ENCODE measurements at places on chromosomes 12 and 14.
A peak's percentile ranks its signal among the peaks of the same experiment; 100 is the strongest.

- DNase-seq: no peak
These were observed 420.3 kb downstream of the CCDC91 start for GRCh38 chr12:28610401-28611114.

GRCh38 chr12:49129332-49130150 lies 1.7 kb downstream of the TUBA1B start:
- DNase-seq: peak; percentile 5

GRCh38 chr14:99057576-99058083 lies 214.4 kb downstream of the BCL11B start:
- no peak for DNase-seq

DNA sequence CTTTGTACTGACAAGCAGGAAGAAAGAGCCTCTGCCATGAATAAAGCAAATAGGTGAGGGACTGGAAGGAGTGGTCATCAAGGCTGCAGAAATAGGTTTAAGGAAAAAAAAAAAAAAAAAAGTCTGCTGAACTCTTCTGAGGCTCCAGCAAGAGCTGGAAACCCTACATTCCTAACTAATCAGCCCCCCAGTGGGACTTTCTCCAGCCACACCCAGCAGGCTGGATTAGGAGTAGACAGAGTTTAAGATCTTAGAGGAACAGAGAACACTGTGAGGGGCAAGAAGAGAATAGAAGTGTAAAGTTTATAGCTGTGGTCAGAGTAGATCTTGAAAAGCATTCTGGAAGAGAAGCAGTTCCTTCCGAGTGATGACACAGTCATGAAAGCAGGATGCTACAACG lies 66.4 kb downstream of the ATXN2 start:
- DNase-seq: no peak

DNA sequence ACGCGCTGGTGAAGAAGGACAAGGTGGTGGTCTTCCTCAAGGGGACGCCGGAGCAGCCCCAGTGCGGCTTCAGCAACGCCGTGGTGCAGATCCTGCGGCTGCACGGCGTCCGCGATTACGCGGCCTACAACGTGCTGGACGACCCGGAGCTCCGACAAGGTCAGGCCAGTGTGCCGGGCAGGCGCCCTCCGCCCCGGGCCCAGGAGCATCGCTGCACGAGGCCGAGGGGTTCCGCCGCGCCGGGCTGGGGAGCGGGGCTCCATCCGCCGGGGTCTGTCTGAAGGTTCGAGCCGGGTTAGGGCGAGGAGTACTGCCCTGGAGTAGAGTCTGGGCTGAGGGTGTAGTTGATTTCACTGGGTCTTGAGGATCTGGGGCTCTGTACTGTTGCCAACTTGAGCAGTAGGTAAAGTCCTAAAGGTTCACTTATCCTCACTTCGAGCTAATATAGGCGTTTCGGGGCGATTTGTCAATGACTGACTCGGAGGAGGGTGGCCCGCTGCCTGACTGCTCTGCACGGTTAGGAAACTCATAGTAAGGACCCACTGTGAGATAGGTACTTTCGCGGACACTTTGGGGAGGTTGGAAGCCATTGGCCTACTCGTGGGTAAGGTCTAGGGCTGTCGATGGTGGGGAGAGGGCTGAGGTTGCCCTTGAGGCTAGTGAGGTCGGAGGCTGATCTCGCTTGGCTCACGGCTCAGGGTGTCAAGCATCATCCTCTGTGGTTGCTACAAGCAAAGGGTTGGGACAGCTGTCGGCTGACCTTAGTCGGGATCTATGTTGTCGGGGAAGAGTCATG lies 574 bp downstream of the GLRX5 start:
- no peak for DNase-seq

DNA sequence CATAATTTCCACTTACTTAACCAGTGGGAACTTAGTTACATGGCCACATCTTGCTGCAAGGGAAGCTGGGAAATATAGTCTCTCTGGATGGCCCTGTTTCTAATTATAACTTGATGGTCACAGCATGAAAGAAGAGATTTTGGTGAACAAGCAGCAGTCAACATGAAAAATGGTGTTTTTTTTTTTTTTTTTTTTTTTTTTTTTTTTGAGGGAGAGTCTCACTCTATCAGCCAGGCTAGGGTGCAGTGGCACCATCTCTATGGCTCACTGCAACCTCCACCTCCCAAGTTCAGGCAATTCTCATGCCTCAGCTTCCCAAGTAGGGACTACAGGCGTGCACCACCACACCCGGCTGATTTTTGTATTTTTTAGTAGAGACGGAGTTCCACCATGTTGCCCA lies 10.8 kb downstream of the SRGAP1 start:
- no peak for DNase-seq

GRCh38 chr12:68113644-68114043 lies 45.9 kb downstream of the IFNG start:
- DNase-seq: peak; percentile 11

DNA sequence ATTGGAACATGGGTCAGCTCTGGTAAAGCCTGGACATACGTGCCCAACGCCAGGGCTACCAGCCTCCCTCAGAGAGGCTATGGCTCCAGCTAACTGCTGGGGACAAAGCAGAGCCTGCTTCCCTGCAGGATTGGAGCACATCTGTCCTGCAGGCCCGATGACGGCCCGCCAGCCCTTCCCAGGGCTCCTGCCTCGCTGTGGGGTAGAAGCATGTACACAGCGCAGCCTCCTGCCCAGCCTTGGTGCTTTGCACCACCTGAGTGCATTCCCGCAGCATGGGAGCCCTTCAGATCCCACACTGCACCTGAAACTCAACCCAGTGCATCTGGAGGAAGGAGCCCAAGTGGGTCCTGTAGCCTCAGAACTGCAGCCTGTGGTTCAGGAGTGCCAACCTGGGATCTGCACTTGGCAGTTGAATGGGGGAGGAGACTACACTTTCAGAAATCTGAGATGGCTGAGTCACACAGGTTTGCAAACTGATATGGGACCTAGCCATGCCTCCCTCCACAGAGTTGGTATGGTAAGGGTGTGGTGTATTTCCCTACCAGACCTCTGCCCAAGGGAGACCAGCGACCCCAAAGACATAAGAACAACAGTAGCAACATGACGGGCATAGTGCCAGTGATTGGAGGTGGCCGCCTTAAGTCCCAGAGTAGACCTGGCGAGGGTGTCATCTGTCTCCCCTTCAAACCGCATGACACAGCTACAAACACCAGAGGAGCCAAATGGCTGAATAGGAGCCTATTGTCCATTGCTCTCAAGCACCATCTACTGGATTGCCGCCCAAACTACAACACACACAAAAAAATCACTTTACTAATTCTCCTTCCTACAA lies 273.9 kb upstream of the MIS18BP1 start:
- DNase-seq: no peak

DNA sequence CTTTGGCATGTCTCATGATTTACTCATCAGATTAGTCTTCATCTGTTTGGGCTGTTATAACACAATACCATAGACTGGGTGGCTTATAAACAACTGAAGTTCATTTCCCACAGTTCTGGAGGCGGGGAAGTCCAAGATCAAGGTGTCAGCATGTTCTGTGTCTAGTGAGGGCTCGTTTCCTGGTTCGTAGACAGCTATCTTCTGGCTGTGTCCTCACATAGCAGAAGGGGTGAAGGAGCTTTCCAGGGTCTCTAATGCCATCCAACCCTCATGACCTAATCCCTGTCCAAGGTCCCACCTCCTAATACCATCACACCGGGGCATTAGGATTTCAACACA lies 30.8 kb upstream of the NRDE2 start:
- no peak for DNase-seq

DNA sequence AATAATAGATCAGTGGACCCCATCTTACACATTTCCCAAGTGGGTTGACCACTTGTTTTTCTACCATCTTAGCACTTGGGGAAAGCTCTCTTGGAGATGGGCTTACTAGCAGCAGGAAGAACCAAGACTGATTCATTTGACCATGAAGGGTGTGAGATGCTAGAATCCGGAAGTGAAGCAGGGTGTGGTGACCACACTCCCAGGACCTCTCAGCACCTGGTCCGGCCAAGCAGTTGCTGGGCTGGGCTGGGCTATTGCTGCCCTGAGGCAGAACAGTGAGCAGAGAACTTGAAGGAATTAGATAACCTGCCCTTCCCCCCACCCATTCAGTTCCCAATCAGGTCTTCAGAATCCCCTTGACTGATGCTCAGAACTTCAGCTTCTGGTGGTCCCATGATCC lies 24.4 kb downstream of the ADCY6 start:
- DNase-seq: no peak

DNA sequence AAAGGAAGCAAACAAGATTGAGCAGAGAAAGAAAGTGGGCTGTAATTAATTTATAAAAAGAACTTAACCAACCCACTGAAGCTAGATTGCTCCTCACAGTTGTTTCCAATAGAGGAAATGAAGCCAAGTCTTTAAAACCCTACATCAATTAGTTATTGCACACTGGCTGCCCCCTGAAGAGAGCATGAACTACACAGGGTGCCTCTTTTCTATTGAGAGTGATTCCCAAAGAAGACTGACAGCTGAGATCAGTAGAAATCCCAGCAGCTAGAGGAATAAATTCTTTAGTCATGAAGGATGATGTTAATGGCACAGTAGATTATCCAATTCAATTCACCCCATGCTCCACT lies 8.6 kb upstream of the USP15 start:
- no peak for DNase-seq

DNA sequence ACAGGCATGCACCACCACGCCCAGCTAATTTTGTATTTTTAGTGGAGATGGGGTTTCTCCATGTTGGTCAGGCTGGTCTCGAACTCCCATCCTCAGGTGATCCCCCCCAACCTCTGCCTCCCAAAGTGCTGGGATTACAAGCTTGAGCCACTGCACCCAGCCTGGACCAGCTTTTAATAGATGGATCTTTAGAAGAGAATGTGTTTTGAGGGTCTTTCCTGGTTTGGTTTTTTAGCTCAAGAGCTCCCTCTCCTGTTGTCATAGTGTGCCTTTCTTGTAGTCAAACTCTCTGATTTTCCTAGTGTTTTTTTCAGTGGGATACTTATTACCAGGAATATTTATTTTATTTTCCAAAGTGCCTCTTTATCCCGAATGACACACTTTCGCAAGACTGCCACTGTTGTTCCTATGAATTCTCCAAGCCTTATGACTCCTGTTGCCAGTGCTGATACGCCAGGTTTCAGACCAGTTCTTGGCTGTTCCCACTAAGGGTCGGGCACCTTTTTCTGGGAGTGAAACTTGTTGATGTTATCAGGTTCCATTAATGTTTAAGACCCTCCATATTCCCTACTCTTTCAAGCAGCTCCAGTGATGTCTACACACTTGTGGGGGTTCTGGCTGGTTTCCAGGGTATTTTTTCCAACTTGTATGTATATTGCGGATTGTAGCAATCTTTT lies 31.5 kb upstream of the LIMA1 start:
- no peak for DNase-seq

All from effector memory CD4-positive, alpha-beta T cell (primary cell).